ENCODE measurements at places on chromosomes 3 and 15.

DNA sequence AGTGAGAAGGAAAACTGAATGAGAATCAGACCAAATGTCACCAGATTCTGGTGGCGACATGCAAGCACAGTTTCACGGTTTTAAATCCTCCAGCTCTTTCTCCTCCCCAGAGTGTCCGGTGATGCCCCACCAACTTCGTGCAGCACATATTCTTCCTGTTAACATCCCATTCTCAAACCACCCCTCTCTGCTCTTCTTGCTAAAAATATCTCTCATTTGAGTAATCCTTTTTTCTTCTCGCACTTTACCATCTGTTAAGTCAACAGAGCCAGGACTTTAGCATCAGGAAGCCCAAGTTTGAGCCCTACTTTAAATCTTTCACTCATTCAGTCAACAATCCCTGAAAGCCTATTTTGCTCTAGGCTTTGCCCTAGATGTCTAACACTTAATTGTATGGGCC is 68.2 kb upstream of the VGLL4 start:
- DNase-seq, result no peak

GRCh38 chr3:67646586-67647234 is 7.7 kb downstream of the SUCLG2 start:
- DNase-seq, result no peak

DNA sequence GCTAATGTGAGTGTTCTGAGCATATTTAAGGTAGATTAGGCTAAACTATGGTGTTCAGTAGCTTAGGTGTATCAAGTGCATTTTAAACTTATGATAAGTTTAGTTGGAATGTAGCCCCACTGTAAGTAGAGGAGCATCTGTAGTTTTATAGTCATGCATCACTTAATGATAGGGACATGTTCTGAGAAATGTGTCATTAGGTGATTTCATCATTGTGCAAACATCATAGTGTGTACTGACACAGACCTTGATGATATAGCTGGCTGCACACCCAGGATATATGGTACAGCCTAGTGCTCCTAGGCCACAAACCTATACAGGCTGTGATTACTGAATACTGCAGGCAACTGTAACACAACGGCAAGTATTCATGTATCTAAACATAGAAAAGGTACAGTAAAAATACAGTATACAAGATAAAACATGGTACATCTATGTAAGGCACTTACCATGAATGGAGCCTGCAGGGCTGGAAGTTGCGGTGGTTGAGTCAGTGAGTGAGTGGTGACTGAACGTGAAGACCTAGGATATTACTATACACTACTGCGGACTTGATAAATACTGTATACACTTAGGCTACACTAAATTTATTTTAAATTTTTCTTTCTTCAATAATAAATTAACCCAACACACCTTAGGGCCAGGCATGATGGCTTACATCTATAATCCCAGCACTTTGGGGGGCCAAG is 17.9 kb downstream of the DNAH1 start:
- no peak for DNase-seq

DNA sequence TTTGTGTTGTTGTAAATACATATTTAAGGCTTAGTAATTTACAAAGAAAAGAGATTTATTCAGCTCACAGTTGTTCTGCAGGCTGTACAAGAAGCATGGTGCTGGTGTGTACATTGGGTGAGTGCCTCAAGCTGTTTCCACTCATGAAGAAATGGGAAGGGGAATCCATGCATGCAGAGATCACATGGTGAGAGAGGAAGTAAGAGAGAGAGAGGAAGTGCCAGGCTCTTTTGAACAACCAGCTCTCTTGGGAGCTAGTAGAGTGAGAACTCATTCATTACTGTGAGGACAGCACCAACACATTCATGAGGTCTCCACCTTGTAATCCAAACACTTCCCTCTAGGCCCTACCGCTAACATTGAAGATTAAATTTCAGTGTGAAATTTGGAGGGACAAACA is 909.2 kb downstream of the NSUN3 start:
- DNase-seq, result no peak

DNA sequence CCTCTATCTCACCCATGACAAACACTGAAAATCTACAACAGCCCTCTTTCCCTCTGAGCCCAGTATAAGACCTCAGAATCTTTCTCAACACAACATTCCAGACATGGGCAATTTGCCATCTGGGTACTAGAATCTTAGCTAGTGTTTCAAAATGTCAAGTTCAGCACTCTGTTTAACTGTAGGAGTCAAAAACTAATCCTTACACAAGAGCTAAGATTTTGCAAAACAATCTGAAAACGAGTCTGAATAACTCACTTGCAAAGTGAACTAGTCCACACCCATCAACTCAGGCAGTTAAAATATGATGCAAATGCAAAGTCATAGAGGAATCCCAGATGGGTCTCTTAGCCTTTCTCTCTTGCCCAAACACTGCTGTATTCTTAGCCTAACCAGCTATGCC is 67.8 kb downstream of the GPR176 start:
- no peak for DNase-seq

GRCh38 chr3:192843723-192844485 is 73.8 kb downstream of the MB21D2 start:
- DNase-seq, result no peak

DNA sequence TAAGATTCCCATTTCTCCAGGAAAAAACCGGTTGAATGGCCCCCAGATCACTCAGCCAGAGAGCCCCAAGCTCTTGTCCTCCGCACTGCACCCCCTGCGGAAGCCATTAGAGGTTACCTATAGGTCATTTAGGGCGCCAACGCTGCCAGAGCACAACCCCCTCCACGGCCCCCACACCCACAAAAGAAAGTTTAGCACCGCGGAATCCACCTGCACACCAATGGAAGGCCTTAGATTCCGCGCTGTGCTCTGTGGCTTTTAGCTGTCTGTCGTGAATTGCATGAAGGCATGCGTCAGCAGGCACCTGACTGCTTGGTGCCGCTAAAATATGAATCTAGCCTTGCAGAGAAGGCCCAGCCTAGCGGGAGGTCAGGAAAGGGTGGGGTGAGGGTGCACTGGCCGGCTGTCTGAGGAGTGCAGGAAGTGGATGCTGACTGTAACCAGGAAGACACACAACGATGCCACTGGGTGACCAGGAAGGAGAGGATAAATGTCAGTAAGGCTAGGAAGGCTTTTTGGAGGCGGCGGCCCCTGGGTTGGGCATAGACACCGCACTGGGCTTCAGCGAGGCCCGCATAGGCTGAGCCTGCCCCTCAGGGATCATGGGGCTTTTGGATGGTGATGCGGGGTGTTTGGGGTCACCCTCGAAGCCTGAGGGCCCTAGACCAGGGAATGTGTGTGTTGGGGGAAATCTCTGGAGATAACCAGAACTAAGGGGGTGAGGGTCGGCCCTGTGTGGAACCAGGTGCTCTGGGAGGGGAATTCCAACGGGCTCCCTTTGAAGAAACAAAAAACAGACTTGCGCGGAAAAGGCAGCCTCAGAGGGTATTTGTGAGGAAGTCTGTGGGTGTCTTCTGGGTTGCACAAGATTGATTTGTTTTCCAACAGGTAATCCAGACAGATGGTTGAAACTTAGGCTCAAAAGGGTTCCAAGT is 976 bp upstream of the NUP210 start:
- DNase-seq, result no peak

- no peak for DNase-seq
Observed at GRCh38 chr3:136720091-136720490, 32.1 kb downstream of the STAG1 start.

DNA sequence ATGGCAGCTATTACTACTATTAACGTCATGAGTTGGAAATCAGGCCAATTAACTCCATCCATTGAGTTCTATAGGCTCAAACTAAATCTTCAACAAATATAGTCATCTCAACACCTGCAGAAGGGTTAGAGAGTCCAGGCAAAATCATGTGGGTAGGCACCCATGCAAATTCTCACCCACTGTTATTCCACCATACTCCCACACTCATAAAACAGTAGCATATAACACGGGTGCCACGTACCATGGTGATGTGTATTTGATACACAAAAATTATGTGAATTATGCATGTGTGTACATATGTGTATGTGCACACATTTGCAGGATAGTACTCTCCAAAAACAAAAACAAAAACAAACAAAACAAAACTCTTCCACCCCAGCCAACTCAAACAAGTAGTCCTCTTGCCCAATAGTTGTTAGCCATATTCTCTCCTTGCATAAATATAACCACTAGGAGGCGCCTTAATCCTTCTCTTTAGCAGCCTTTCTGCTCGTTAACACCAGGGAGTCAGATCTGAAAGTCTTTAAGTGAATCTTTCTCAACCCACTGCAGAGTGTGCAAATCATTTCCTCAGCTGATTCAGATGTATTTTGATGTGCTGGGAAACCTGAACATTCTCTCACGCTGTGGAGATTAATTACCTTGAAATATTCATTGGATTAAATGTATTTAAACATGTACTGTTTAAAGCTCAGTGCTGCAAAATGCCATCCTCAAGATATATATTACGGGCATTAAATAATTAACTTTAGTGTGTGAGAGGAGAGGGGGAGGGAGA is 38.0 kb upstream of the COPB2 start:
- peak; percentile 52 for DNase-seq

DNA sequence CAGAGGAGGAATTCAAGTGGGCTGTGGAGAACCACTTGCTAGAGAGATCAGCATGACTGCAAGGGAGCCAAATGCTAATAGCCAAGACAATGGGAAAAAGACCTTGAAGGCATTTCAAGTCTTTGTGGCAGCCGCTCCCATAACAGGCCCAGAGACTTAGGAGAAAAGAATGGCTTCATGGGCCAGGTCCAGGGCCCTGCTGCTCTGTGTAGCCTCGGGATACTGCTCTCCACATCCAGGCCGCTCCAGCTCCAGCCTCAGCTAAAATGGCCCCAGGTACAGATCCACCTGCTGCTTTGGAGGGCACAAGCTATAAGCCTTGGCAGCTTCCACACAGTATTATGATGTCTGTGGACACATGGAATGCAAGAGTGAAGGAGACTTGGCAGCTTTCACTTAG is 157.7 kb downstream of the NECTIN3 start:
- no peak for DNase-seq

DNA sequence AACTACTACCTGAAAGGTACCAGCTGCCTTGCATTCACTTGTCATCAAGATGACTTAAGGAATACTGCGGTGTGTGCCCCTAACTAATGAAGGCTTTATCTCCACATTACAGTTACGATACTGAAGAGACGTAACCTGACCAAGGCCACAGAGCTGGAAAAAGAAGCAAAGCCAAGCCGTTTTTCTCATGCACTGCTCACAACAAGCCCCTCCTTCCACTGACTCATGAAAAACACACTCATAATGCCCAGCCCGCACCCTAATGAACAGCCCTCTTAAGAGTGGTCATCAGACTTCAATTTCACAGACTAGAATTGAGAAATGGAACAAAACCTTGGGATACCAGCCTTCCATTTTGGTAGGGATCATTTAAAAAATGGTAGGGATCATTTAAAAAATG is 11.6 kb downstream of the PSMD6 start:
- peak; percentile 46 for DNase-seq

DNA sequence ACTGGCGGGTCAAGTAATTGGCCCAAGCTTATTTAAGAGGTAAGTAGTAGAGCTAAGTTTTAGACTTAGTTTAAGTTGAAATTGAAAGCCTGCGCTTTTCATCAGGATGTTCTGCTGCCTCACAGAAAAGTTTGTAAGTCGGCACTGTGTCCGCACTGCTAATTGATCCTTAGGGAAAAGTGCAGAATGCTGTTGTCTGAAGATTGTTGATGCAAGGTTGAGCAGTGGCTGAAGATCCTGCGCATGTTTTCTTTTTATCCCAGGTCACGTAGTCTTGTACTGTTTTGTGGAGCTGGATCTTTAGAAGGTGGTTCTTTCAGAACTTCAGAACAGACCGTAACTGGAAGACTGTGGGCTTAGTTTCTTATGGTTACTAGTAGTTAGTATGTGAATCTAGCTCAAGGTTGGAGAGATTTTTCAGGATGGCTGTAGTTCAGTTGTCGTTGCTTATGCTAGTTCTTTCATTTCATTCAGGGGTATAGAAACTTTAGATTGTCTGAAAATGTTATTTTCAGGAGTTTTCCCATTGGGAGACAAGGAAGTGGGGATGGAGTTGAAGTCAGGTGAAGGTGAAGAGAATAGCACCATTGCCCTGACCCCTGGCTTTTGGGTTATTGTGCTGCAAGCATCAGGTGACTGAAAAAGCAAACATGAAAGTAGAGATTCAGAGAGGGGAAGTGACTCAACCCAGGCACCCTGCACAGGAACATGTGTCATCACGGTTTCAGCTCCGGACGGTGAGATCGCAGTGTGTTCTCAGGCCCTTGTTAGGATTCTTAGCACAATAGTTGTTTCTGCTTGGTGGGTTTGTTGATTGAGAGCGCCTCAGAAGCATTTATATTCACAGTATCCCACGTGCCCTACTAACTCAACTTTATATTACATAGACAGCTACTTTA is 32.8 kb downstream of the AKAP13 start:
- peak; percentile 91 for DNase-seq

DNA sequence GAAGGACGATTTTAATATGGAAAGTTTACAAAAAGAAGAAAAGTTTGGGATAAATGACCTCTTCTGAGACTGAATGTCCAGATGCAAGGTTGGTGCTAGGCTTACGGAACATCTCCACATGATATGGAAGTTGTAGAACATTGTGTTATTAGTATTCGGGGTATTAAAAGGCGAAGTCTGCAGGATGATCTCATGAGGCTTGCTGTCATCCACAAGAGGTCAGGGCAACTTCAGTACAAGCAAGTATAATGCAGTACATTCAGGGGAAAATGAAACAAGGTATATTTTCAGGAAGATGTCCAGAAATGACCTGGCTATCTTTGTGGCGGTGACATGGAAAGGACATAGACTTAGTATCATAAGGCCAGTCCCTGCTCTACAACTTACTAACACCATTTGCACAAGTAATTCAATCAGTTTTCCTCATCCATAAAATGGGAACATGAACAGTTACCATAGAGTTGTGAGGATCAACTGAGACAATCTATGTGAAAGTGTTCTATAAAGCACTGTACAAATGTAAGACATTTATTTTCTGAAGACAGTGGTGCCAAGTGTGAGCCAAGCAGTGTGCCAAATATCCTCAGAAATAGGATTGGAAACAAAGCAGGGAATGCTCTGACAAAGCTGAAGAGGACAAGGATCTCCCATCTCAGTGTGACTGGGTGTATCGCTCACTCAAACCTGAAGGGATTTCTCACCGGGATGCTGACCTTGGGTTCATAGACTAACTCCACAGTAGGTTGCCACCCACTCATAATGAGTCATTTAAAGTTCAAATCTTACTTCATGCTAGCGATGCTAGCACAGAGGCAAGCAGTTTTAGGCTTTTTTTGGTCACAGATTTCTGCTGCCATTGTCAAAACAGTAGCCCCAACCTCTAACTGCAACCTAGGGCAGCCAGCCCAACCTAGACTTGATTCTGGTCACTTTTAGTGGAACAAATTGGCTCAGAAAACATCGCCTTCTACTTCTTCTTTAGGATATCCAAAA is 118.3 kb downstream of the TIGIT start:
- DNase-seq, result peak; percentile 55

GRCh38 chr3:100230710-100231109 is 30.1 kb upstream of the TBC1D23 start:
- DNase-seq, result no peak

GRCh38 chr3:46477756-46478155 is 13.1 kb upstream of the LTF start:
- DNase-seq, result no peak

DNA sequence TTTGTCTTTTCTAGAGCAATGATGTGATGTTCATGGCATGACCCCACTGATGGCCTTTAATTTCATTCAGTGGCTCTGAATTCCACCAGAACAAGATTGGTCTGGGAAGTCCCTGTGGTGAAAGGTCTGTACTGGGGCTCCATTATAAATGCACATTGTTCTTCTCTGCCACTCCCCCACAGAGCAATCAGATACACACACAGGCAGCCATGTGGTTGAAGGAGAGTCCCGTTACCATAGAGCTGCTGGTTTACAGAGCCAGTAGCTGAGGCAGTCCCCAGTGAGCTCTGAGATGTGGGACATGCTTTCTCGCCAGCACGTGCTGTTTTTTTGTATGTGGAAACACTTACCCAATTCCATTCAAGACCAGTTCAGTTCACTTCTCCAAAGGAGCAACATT is 172.7 kb upstream of the TRIM42 start:
- DNase-seq, result no peak
